ENCODE measurements at places on chromosomes 13 and 19.

DNA sequence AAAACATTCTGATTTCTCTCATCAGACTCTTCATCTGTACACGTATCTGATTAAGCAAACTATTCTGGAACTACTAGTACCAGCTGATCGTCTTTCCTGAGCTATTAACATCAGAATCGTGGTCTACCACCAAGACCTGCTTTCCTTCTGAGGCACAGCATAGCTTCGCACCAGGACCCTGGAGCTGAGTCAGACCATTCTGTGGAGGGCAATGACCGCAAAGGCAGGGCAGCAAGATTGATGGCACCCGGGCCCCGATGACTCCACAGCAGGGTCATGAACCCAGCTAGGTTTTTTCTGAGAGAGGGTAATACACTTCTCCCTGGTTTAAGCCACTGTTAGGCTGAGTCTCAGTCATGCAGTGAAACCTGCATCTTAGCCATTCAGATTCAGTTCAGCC, 158.7 kb upstream of the GPR12 start:
- DNase-seq = no peak

DNA sequence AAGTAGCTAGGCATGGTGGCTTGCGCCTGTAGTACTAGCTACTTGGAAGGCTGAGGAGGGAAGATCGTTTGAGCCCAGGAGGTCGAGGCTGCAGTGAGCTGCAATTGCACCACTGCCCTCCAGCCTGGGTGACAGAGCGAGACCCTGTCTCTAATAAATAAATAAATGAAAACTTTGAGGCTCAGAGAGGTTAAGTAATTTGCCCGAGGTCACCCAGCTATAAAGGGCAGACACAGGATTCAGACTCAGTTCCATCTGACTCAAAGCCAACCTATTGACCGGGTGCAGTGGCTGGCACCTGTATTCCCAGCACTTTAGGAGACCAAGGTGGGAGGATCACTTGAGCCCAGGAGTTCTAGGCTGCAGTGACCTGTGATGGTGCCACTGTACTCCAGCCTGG, 7.4 kb upstream of the OLFM2 start:
- DNase-seq = no peak

DNA sequence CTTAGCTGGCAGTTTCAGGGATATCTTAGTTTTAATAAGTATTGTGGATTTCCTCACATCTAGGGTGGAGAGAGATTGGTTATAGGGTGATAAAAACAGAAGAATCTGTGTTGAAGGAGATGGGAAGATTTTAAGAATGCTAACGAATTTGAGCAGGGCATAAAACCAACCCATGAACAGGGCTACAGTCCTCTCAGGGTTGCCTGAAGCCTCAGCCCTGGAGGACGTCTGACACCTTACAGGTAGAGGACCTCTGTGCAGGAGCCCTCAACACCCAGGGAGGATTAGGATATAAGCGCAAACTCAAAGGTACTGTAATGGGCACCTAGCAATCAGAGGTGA, 461 bp upstream of the WASF3 start:
- DNase-seq = no peak

GRCh38 chr13:40928980-40929379, 90.1 kb downstream of the ELF1 start:
- DNase-seq = no peak

DNA sequence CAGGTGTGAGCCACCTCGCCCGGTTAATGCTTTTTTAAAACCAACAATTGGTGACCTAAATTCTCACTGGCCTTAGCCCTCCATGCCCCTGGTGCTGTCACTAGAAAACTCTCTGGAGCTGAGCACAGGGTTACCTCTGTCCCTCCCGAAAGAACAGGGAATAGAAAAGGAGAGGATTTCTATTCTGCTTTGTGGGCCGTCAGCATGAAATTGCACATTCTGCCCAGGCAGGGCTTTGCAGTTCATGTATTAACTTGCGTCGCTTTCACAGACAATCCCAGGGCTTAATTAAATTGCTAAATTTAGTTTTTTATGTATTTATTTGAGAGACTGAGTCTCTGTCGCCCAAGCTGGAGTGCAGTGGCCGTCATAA, 583 bp upstream of the ZNF480 start:
- no peak for DNase-seq

DNA sequence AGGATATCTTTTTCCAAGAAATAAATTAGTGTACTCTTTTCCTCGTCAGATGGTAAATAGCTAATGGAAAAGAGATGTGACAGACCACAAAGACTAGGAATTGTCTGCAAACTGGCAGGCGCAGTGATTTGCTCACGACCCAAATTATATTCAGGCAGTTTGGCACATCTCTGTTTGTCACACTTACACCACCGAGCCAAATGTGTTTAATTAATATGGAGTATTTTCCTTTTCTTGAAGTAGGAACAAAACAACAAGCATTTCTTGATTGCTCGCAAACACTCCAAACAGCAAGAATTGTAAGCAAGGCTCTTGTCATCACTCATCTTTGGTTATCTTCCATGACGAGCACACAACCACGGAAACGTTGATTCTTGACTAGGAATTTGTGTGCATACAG, 884.2 kb downstream of the PCDH9 start:
- no peak for DNase-seq

GRCh38 chr13:35367586-35367985, 108.9 kb downstream of the MAB21L1 start:
- DNase-seq = no peak

GRCh38 chr19:36999313-36999712, 78.9 kb upstream of the ZNF420 start:
- no peak for DNase-seq

Measured in fibroblast of skin of scalp (primary cell).